NCI-H774 (cell line): ENCODE measurements at places on chromosomes 4 and X.

GRCh38 chr4:109571494-109571893, 11.4 kb downstream of the MCUB start:
- DNase-seq = no peak

- DNase-seq = no peak
Observed at GRCh38 chrX:35439034-35439660, 359.0 kb upstream of the MAGEB16 start.

GRCh38 chr4:42359711-42360110, 37.6 kb upstream of the SHISA3 start:
- DNase-seq = no peak

GRCh38 chrX:40780082-40780481, 44.7 kb upstream of the MED14 start:
- DNase-seq = no peak

- no peak for DNase-seq
Observed at GRCh38 chrX:105120463-105120862, 100.0 kb downstream of the TEX13A start.

DNA sequence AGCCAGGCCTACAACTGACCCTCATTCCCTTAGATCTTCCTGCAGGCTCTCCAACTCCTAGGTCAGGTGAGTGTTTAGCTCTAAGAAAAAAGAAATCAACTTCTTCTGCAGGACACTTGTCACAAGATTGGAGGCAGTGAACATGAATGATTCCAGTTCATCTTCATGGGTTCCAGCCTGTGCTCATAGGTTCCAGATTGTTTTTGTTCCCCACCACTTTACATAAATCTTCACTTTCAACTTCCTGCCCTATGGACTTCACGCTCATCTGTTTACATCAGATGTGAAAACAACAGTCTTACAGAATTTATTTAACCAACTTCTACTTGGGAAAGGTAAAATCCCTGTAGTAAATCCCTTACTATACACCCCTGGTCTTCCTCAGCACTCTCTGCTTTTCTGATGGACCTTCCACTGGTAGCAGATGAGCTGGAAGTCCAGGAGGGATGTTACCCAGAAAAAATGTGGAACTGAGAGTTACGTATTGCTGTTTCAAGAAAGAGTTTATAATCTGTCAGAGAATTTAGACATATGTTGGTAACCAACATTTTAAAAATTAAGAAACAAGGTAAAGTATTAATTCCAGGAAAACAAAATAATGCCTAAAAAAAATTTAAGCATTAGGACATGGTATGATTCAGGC, 62.4 kb downstream of the ANAPC10 start:
- DNase-seq = no peak

DNA sequence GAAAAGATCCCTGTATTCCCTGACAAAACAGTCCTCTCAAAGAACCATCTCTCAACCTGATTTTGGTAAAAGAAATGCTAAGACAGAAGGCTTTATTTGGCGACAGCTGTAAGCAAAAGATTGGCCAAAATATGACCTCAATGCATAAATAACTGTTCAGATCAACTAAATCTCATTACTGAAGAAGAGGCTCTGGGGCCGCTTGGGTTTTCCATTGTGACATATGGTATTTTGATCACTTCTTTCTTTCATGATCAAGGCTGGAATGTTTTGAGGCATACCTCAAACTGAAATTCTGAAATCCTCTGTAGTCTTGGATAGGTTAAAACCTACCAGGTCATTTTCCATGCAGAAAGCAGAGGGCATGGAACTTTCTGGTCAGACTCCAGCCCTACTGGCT, 106.3 kb downstream of the C4orf51 start:
- no peak for DNase-seq

DNA sequence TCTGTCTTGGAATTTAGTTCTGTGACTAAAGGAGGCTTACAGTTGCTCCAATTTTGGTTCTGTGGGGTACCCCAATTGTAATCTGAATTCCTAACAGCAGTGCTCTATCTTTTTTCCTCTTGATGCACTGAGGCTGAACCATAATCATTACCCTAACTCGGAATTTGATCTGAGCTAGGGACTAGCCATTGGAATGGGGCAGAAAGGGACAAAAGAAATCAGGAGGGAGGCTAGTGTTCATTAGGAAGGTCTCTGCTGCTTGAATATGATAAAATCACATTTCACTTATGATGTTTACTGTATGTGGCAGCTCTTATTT, 2.7 kb downstream of the KLF3 start:
- DNase-seq = no peak

DNA sequence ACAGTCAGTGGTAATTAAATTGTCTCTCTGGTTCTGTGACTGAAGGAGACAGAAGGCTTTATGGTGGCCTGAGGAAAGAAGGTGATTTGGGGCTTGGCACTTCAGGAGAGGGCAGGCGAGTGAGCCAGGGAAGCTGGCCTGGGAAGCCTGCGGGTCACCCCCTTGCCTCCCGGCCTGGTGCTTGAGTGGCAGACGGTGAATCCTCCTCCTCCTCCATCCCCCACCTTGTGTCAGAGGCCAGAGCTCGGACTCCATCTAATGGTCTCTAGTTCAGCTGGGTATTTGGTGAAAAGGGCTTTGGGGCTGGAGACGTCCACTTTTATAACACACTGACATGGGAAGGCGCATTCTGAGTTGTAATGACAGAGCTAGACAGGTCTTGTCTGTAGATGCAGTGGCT, 8.7 kb downstream of the TMEM187 start:
- no peak for DNase-seq

DNA sequence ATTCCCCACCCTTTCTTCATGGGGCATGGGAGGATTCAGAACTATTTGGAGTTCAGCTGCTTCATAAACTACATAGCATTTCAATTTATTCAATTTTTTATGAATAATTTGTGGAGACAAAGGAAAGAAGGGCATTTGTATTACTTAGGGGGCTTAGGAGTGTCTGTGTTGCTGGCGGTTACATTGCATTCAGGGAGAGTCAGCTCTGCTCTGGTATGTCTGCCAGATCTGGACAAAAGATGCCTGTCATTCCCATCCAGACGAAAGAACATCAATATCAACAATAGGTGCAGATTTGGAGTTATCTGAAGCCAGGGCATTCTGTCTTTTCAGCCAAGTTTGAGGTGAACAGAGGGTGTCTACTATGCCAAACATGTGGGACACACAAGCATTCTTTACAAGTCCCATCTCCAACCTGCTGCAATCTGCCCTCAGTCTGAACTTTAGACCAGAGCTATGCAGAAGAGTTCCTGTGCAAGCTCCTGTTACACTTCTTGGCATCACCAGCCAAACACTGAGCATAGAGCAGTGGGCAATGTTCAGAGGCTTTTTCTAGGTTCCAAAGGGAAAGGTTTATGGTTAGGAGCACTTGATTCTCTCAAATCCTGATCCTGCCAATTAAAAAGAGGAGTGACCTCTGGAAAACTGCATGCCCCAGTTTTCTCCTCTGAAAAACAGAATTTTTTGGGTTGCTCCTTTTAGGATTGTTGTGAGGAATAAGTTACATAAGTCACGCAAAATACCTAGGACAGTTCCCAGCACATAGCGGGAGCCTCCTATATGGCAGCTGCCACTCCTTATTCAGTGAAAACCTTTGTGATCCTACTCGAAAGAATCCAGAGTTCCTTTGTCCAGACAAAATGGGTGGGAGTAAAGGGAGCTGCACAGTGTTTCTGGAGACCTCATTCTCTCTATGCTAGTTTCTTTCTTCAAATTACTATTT, 719.5 kb upstream of the SLIT2 start:
- DNase-seq = no peak

- no peak for DNase-seq
Observed at GRCh38 chrX:2426289-2426882, 74.4 kb downstream of the DHRSX start.

GRCh38 chr4:15238720-15239119, 189.1 kb upstream of the C1QTNF7 start:
- no peak for DNase-seq
